ENCODE measurements at places on chromosomes 2 and 18.

DNA sequence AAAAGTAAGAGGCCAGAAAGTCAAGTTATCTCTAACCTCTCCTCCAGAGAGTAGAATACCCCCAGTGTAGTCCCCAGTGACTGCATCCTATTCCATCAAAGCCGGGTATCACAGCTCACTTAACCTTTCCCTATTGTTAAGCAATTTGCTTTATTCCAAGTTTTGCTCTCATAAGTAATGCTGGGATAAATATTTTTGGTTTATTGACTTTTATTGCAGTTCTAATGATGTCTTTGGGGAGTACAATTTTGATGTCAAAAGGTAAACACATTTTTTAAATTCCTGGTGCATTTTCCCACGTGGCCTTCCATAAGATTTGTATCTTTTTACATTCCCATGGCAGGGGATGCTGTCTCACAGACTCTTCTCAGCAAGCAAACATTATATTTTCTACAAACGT, 43.3 kb downstream of the CMPK2 start:
- DNase-seq, result no peak

DNA sequence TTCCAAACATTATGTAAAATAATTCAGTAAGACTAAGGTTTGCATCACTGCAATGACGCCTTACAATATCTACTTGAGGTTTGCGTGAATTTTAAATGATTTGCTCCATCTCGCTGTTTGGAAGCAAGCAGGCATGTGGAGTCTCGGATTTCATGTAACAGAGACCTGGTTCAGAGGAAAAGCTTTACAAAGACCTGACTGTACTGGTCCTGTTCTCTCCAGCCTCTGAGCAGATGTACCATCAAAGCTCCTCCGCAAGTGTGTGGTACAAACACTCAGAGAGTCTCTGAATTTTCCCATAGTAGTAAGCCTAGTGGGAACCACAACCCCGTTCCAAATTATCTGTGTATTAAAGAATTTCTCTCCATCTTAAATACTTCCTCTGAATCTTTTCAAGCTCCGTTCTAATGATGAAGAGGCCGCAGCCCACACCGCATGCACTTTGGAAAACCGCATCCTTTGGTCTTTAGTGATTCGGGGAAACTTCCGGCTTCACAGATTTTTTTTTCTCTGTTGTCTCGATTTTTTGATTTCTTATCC, 728.1 kb upstream of the SOX11 start:
- DNase-seq, result no peak

DNA sequence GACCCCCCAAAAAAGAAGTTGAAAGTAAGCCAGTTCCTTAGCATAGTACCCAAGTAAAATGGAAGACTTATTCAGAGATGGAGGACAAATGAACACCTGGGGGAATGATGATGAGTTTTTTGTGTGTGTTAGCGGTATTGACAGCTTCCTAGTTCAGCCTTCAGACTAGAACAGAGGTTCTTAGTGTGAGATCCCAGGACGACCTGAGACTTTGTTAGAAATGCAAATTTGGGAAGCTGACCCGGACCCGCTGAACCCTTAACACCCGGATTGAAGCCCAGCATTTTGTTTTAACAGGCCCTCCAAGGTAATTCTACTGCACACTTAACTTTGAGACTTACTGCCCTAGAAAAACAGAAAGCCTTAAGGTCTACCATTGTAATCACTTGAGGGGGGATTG, 20.3 kb downstream of the SPOPL start:
- DNase-seq, result no peak

- DNase-seq, result peak; percentile 68
These were observed 363.5 kb upstream of the TNP1 start for GRCh38 chr2:217223222-217223930.

DNA sequence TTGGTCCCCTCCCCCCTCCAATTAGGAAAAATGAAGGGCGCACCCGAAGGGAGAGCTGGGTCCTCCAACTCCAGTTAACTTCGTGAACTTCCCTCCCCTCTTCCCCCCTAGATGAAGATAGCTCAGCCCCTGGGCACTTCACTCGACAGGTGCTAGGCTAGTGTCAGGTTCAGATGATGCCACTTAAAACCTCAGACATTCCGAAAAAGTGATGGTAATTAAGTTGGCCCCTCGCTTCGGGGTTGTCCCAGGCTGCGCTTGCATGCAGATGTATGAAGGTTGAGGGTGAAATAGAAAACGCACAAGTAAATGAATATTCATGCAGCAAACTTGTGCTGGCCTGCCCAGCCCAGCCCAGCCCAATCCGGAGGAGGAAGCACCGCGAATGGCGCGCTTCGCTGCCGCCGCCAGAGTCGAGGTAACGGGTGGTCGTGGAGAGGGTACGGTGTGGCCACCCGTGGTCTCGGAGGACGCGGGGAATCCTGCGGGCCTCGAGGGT, 3.0 kb upstream of the GBX2 start:
- no peak for DNase-seq

DNA sequence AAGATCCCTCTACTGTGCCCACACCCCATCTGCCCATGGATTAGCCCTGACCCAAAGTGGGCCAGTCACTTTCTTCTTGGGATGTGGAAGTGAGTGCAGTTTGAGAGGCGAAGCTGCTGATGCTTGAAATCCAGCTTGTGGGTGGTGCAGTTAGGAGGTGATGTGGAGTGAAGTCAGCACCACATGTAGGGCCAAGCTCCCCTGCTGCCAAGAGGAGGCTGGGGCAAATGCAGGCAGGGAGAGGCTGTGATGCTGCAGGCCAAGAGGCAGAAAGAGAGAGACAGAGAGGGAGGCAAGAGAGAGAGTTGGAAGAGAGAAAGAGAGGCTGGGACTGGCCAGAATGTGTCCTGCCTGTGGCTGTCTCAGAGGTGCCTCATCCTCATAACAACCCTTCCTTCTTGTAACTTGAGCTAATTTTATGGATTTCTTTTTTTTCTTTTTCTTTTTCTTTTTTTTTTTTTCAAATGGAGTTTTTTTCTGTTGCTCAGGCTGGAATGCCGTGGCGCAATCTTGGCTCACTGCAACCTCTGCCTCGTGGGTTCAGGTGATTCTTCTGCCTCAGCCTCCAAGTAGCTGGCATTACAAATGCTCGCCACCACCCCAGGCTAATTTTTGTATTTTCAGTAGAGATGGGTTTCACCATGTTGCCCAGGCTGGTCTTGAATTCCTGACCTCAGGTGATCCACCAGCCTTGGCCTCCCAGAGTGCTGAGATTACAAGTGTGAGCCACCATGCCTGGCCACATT, 35.3 kb upstream of the CAB39 start:
- DNase-seq, result no peak

Data from stimulated activated CD4-positive, alpha-beta T cell treated with anti-CD3 and anti-CD28 coated beads, Interleukin-15, amount 100 ng/mL, for 24 hours (primary cell).